ENCODE measurements at places on chromosomes 13 and 19.

GRCh38 chr13:27774169-27774568 lies 18.1 kb upstream of the GSX1 start:
- DNase-seq = no peak

GRCh38 chr19:18601875-18602274 lies 4.7 kb downstream of the CRLF1 start:
- no peak for DNase-seq

- DNase-seq = no peak
Observed at GRCh38 chr19:45577111-45577905, 7.3 kb downstream of the OPA3 start.

DNA sequence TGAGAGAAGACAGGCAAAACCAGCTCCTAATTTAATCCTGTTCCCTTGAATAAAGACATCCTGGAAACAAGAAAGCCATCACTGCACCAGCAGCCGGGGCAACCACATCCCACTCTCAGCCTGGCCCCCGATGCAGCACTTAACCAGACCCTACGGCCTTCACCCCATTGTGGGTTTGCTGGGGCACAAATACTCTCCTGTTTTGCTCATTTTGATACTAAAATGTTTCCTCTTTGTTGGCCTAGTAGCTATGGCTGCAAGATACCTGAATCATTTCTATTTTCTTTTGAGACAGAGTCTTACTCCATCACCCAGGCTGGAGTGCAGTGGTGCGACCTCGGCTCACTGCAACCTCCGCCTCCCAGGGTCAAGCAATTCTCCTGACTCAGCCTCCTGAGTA lies 28.4 kb downstream of the ANKRD27 start:
- DNase-seq = no peak

DNA sequence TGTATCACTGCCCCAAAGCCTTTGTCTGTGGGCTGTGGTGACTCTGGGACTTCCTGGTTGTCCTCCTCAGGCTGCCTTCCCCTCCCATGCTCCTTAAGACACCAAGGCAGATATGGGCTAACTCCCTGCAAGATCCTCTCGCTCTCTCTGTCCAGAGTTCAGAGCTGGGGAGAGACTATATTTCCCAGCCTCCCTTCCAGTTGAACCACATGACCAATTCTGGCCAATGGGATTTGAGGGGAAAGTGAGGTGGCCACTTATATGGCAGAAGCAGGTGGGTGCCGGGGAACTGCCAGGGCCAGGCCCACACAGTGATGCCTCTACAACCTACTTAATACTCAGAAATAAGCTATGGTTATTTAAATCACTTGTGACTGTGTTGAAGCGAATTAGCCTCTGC lies 16.2 kb upstream of the ANGPTL8 start:
- no peak for DNase-seq

DNA sequence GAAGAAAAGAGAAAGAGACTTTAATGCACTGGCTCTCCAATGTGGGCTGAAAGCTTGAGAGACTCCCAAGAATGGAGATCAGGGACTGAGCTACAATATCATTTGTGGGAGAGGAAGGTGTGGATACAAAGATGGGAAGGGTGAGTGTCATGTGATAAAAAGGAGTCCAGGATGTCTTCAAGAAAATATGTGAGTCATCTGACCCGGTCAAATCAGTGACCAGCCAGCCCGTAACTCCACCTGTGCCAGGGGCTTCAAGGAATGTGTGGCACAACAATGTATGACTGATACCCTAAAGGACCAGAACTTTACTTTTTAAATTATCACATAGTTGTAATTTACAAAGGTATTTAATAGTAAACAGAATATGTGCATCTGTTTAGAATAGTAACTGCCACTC lies 97.2 kb downstream of the DOCK9 start:
- no peak for DNase-seq

DNA sequence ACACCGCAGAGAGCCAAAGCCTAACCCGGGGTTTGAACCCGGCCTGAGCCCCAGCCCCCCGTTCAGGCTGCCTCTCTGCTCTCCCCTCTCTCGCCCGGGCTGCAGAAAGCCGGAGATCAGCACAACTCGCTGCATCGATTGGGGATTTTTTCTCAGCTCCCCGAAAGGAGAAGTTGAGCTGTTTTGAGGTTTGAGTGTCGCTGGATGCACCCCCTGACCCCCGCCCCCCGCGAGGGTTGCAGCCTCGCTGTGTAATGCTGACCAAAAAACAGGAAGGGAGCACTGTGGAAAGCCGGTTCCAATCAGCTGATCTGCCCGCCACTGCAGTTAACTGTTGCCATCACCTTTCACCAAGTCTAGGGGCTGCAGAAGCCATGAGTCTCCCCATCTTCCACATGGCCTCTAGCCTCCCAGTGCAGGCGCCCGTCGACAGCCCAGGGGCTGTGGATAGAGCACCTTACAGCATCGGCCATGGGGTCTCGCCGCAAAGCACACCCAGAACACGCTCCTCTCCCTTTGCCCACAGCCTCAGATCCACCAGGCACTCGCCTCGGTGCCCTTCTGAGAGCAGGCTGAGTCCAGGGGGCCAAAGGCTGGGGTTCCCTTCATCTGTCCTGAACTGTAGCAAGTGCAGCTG lies 34.5 kb downstream of the MYO9B start:
- no peak for DNase-seq

- no peak for DNase-seq
Observed at GRCh38 chr19:20667281-20667680, 5.9 kb upstream of the ZNF626 start.

DNA sequence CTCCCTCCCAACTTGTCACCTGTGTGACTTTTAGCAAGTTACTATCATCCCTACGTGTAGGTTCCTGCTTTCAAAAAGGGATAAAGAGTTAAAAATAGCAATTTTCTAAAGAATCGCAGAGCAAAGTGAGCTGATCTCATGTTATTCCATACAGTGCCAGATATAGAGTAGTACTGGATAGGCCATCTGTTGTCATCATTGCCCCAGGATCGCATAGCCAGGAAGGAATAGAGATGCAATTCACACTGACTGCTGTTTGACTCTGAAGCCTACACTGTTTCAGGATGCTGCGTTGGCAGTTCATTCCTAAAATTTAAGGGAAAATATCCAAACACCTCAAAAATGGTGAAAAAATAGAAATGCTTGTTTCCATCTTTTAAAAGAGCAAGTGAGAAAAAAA lies 138.9 kb downstream of the SHISA2 start:
- no peak for DNase-seq

- no peak for DNase-seq
Observed at GRCh38 chr19:32895384-32895783, 25.8 kb upstream of the SLC7A9 start.

DNA sequence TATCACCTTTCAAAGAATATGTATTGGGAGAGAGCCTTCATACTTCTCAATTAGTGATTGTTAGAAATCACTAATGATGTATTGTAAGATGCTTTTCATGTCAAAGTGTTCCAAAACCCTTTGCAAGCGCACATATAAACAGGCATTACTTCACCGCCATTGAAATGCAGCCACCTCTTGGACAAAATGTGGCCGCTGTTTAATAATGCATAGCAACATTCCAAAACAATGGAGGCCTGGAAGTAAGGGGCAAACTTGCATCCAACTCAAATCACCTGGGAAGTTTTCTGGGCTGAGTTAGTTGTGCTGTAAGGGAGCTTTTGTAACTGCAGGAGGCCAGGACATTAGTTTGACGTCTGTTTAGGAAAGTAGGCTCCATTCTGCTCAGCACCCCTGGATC lies 438.1 kb downstream of the FGF9 start:
- DNase-seq = no peak

GRCh38 chr19:56842412-56842811 lies 1.9 kb upstream of the PEG3 start:
- DNase-seq = no peak

- no peak for DNase-seq
Observed at GRCh38 chr13:50334115-50334778, 319.0 kb downstream of the KCNRG start.

DNA sequence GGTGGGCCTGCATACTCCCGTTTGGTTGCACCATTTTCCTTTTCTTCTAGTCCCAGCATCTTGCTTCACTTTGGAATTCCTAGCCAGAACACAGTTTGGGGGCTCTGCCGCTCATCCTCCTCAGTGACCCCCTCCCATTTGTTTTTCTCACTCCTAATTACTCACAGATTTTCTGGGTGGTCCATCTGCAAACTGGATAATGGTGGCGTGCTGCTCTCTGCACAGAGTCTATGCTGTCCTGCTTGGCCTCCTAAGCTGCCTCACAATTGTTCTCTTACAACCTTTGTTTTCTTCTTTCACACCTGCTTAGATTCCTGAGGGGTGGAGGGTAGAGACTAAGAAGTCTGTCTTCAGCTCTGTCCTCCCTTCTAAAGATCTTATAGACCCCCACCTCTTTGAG lies 80.8 kb downstream of the SHISA2 start:
- no peak for DNase-seq

DNA sequence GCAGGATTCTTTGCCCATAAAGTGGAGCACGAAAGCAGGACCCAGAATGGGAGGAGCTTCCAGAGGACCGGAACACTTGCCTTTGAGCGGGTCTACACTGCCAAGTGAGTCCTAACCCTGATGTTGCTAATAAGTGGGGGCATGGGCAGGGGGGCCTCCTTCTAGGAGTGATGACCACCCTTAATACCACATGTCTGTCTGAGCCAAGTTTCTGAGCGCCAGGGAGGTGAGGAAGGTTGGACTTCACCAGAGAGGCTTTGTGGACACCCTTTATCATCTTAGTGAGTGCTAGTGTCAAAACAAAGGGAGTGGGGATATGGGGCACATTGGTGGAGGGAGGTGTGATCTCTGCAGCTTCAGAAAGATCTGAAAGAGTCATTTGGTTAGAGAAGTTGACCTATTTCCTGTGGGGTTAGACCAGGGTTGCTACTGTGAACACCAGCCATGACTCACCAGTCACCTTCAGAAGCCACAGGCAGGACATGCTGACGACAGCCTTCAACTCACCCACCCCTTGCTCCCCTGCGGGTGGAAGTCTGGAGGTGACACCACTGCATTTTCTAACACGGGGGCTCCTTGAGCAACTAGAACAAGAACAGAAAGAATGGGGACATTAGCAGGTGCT lies 8.8 kb downstream of the ALOX5AP start:
- DNase-seq = peak; percentile 66

DNA sequence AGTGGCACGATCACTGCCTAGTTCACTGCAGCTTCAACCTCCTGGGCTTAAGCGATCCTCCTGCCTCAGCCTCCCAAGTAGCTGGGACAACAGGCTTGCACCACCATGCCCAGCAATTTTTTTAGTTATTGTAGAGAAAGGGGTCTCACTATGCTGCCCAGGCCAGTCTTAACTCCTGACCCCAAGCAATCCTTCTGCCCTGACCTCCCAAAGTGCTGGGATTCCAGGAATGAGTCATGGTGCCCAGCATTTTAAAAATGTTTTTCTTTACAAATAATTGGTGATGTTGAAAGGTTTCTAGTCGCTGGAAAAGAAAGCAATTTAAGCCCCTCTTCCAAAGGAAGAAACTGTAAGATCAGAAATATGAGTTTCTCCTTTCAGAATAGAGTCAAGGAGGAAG lies 19.4 kb downstream of the DYRK1B start:
- DNase-seq = no peak

GRCh38 chr13:42875475-42876269 lies 94.3 kb downstream of the FAM216B start:
- DNase-seq = no peak

- DNase-seq = no peak
Observed at GRCh38 chr13:42699912-42700311, 81.5 kb upstream of the FAM216B start.

DNA sequence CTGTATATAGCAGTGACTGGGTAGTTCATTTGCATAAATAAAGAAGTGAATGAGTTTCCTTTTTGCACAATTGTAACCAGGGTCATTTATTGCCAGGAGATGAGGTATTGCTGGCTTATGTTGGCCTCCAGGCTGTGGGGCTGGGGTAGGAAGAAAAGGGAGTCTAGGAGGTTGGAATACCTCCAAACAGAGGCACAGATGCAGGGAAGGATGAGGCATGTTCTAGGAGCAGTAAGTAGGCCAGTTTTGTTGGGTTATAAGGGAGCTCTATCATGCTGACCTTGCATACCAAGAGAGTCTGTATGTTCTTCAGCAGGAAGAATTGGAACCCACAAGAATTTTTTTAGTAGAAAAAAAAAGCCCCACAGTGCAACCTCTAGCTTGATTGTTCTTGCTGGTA lies 17.2 kb upstream of the CYSLTR2 start:
- DNase-seq = no peak

GRCh38 chr19:36151144-36152018 lies 866 bp downstream of the COX7A1 start:
- no peak for DNase-seq

DNA sequence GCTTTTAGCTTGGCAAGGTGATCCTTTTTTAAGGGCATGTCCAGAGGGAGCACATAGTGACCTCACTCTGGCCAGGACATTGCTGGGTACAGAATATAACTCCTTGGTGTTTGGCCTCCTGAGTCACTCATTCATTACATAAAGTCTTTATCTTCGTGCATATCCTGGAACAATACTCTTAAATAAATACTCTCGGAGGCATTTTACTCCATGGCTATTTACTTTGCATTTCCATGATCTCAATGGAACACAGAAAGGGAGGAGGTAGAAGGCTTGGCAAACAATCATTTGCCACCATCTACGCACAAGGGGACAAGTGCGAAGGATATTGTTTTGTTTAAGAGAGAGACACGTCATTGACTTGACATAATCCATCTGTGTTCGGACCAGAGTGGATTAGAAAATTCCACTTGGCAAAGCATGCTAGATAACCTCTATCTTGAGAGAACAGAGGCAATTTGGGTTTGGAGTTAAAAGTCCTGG lies 210.0 kb downstream of the IRS2 start:
- DNase-seq = no peak

GRCh38 chr13:44668688-44669087 lies 92.6 kb upstream of the TSC22D1 start:
- no peak for DNase-seq

- DNase-seq = no peak
Observed at GRCh38 chr13:77846173-77846572, 72.5 kb downstream of the EDNRB start.

DNA sequence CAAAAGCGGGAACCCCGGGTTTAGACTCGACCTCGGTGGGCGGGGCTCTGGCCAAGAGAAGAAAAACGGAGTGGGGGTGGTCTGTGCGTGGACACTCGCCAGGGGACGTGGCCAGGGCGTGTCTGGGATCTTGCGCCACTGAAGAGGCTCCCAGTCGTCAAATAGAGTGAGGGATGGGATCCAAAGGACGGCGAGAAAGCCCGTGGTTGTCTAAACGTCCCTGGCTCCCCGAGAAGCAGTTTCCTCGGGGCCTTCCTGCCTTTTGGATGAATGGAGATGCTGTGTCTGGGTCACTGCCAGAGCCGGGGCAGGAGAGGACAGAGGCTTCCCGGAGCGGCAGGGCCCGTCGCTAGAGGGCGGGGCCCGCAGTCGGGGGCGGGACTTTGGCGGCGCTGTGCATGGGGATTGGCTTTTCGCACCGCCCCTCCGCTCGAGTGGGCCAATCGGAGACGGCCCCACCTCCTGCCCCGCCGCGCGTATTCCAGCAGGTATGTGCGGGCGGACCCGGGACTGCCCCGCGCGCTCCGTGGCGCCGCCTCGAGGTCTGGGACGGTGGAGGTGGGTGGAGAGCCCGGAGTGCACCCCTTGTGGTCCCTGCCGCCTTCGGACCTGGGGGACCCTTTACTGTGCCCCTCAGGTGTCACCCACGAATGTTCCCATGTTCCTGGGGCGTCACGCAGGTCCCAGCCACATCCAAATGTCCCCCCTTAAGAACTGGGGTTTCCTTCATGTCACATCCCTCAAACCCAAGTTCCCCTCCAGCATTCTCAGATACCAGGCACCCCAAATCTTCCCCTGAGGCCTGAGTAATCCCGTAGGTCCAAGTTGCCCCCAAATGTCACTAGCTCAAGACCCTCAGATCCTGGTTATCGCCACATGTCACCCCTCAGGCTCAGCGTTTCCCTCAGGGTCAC lies 38.3 kb downstream of the ZSWIM4 start:
- DNase-seq = peak; percentile 94

Data from stimulated activated CD4-positive, alpha-beta T cell treated with anti-CD3 and anti-CD28 coated beads, Interleukin-2, amount 100 ng/mL, for 48 hours (primary cell).